ENCODE measurements at places on chromosomes 11 and 22.

DNA sequence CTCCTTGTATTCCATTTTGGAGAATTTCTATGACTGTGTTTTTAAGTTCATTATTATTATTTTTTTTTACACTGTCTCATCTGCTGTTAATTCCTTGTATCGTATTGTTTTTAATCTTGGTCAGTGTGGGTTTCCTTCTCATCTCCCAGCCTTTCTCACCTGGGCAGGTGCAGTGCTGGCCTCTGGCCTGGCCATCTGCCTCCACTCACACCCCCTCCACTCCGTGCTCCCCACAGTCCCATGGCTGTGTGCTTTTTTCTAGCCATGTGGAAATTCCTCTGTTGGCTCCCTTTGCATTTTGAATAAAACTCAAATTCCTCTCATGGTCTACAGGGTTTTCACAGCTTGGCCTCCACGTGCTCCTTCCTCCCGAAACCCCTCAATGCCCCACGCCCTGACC is 50.3 kb upstream of the LINC01488 start:
- no peak for ATAC-seq

- no peak for ATAC-seq
Measured at GRCh38 chr11:110431674-110432073, 1.9 kb downstream of the FDX1 start.

DNA sequence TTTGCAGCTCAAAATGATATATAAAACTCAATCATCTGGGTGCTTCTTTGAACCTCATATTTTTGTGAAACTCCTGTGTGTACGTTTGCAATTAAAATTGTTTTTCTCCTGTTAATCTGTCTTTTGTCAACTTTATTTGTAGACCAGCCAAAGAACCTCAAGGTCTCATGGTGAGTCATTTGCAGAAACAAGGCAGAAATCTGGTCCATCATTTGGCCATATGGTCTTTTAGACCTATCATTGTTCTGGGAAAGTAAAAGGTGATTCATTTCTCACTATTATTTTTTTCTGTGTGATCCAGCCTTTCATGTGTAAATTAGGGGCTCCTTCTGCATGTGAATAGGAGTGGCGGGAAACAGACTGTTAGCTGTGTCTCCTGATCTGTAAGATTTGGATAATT is 399.1 kb upstream of the DDI1 start:
- ATAC-seq: no peak

DNA sequence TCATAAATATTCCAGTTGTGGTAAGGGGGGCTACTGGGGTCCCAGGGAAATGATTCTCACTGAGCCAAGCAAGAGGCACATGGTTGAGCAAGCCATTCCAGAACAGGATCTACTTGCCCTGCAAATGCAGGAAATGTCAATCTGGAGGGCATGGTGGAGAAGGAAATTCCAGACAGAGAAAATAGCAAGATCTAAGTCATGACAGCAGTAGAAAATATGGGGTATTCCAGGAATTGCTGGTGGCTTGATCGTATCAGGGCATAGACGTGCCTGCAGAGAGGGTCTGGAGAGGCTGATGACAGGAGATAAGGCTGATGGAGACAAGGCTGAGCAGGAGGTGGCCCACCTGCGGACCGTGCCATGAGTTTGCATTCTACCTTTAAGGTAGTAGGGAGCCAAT is 566.3 kb upstream of the CADM1 start:
- ATAC-seq: no peak

- ATAC-seq: no peak
Measured at GRCh38 chr11:85819441-85819840, 8.5 kb upstream of the SYTL2 start.

GRCh38 chr11:68118706-68119448 is 2.3 kb downstream of the CHKA start:
- ATAC-seq: no peak

DNA sequence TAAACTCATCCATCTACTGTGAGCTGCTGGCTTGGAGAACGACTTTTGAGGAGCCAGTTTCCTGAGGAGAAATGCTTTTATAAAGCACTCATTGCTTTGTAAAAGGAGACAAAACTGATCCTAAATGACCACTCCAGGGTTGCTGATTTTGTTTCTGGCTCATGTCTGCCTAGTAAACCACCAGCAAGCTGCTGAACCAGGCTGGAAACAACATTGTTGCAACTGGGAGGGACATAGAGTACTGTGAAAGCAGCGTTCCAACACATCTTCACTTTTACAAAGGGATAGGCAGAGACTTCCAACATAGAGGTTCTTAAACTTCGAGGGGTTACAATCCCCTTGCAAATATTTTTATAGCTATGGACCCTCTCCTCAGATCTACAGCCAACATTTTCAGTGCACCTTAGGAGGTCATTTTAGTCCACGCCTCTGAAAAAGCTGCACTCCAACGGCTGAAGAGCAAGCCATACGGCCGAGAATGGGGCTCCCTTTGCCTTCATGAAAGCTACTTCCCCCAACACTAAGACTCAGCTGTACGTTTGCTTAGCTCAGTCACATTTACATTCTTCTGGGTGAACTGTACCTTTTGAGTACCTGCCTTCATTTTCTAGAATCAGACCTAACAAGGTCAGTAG is 54.7 kb downstream of the PANX1 start:
- ATAC-seq: no peak

- ATAC-seq: no peak
Measured at GRCh38 chr11:88629496-88629895, 292.0 kb upstream of the CTSC start.

GRCh38 chr22:42344361-42344905 is 74.0 kb upstream of the TCF20 start:
- ATAC-seq: peak; percentile 74

DNA sequence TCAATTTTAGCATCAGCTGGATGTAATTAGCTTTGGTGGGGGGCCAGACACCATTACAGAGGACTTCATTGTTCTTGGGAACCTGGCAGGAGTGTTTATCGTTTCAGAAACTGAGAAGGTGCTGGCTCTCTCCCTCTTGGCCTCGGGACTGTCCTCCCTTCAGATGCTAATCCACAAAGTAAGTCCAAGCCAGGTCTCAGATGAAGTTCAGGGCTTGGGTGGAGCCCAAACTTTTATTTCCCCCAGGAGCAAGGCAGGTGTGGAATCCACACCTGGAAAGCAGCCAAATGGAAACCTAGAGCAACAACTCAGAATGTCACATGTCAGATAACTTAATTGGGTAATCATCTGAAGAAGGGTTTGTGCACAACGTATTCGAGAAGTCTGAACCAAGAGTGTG is 119.2 kb downstream of the ME3 start:
- ATAC-seq: no peak

DNA sequence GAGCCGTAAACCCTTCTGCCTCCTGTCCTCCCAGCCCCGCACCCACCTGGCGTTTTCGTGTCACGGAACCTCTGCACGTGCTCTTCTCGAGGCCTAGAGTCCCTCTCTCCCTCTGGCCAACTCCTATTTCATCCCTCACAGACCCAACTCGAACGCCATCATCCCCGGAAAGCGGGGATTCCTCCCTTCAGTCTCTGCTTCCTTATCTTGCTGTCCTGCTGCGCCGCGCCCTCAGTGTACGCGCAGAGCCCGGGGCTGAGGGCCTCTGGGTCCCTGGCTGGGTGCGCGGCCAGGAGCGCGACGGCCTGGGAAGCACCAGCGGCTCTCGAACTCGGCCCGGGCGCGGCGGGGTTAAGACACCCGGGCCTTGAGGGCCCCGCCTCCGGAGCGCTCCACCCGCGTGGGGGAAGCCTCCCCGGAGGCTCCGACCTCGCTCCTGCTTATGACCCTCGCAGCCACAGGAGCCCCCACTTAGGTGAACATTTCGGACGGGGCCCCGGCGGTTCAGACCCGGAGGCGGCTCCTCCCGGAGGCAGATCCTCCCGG is 398 bp upstream of the ATG16L2 start:
- ATAC-seq: peak; percentile 87

DNA sequence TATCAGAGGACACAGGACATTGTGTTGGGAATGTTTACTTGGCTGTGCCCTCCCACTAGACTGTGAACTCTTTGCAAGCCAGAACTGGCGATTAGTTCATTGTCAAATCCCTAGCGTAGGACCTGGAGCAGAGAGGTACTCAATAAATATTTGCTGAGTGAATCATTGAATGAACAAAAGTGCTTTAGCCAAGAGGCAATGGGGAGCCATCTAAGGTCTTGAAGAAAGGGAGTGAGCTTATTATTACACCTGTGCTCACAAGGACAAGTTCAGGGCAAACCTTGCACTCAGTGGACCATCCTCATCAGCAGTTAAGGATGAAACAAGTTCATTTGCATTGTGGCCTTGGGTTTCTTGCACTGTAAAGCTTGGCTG is 1.1 kb upstream of the RASSF10 start:
- ATAC-seq: no peak

- no peak for ATAC-seq
Measured at GRCh38 chr11:38272376-38272775, 1674.3 kb upstream of the RAG2 start.

DNA sequence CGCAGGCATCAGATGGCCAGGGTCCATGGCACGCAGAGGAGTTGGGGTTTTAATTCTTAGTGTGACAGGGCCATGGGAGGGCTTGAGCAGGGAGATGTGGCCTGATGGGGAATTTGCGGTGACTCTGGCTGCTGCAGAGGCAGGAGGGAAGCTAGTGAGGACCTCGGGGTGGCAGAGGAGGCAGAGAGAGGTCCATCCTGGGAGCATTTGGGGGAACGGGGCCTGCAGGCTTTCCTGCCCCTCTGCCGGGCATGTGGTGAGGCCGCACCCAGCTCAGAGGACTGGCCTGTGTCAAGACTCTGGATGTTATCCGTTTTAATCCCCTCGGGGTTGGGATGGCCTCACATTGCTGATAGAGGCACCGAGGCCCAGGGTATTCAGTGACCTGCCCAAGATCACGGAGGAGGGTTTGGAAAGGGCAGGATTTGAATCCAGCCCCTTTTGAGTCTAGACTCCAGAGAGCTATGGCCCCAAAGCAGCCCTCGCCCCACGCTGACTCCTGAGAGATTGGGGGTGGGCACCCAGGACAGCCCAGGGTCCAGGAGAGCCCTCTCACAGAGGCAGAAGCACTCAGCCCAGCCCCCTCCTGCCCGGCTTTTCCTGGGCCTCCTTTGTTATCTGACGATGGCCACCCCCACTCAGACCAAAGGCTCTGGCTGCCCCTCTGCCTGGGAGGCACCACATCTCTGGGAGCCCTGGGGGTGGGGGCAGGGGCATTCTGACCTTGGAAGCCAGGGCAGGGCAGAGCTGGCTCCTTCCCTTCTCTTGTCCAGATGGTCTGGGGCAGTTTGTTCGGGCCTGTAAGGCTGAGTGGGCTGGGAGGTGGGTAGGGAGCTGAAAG is 13.9 kb downstream of the MGAT3 start:
- no peak for ATAC-seq

- peak; percentile 72 for ATAC-seq
Measured at GRCh38 chr11:62443390-62444235, 24.8 kb downstream of the SCGB1A1 start.

- ATAC-seq: no peak
Measured at GRCh38 chr11:85089654-85090053, 537.5 kb downstream of the DLG2 start.

DNA sequence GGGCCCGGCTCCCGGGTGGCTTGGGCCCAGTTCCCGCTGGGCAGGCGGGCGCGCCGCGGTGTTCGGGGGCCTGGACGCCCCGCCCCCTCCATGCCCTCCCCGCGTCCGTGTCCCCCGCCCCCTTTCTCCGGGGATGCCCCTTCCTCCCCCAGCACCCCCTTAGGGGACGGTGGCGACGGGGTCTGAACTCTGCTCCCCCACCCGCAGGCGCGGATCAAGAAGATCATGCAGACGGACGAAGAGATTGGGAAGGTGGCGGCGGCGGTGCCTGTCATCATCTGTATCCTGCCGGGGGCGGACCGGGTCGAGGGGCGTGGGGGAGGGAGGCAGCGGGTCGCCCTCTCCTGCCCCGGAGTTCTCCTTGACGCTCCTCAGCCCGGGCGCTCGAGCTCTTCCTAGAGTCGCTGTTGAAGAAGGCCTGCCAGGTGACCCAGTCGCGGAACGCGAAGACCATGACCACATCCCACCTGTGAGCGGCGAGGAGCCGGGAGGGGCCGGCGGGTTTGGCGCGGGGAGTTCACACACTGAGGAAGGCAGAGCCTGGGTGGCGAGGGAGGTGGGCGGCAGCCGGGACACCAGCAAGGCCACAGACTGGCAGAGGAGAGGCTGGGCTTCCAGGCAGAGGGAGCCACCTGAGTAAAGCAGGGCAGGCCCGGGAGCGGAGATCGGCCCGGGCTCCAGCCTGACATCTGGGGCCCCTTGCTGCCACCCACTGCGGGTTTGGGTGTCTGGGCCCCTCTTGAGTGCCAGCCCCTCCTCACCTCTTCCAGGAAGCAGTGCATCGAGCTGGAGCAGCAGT is 546 bp downstream of the DRAP1 start:
- peak; percentile 24 for ATAC-seq

DNA sequence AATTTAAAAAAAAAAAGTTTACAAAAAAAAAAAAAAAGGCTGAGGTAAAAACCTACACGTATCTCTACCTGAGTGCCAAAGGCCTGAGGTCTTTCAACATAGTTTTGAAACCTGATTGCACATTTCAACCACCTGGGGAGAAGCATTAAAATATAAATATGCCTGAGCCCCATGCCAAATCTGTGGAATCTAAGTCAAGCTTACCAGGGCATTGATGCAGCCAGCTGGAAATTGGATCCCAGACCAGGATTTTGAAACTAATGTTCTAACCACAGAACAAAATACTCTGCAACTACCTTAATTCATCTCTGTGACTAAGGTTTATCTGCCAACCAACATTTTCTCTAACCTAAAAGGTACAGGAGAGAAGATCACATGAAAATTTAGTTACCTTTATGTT is 38.8 kb upstream of the CHRNA10 start:
- no peak for ATAC-seq

DNA sequence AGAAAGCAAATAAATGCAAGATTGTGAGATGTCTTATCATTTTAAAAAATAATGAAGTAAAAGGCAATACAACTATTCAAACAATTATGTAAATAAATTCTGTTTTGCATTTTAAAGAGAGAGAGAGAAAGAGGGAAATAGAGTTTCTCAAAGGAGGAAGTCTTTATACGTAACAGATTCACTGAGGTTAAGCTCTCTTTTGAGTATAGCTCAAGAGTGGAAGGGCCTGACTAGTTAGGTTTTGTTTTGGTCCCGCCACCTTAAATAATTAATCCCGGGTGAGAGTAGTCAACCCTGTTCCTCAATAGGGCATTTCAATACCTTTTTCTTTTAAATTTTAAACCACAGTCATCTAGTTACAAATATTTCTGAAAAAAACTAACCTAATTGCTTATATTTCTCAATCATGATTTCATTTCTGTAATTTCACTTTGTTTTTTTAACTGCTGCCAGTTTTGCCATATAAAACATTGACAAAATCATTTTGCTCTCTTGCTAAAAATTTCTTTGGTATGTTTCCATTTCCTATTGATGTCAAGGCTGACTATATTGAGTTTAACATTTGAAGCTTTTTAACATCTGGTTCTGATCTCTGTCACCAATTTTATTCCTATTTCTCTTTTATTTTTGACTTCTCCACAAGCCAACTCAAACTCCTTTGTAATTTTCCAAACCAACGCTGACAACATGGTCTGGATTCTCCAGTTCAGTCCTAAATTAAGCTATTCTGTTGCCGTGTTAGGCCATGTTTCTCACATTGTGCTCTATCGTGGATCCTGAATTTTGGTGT is 10.3 kb downstream of the OR10D3 start:
- peak; percentile 39 for ATAC-seq

Measured in gastroesophageal sphincter (tissue), 4 donors.